Airway epithelial cell (primary cell): ENCODE measurements at places on chromosomes 2 and 18. TPM values are rescaled to one million over a fixed set of nuclear protein-coding genes. Genes with fewer than 3 reads are reported as not detected.

AQP12B gene
- total RNA-seq = not detected in 2 replicates

HOXD11 gene
- total RNA-seq = not detected in 2 replicates

B3GNT7 gene
- 0.28 and 0.85 TPM in 2 replicates for total RNA-seq

TRIM54 gene
- total RNA-seq = not detected in 2 replicates

CEP68 gene
- 5.2 and 6.7 TPM in 2 replicates for total RNA-seq

RUFY4 gene
- total RNA-seq = not detected in 2 replicates

CTNNA2 gene
- not detected in 2 replicates for total RNA-seq

EMILIN1 gene
- 5.8 and 6.1 TPM in 2 replicates for total RNA-seq

TACR1 gene
- not detected in 2 replicates for total RNA-seq

CYTIP gene
- not detected in 2 replicates for total RNA-seq

LIMS2 gene
- total RNA-seq = not detected in 2 replicates

NOL4 gene
- under 0.01 TPM in 1 of 2 replicates, not detected in the other for total RNA-seq

HPCAL1 gene
- total RNA-seq = 37.9 and 40.1 TPM in 2 replicates

SLC11A1 gene
- total RNA-seq = 0.14 TPM in 1 of 2 replicates, not detected in the other

MTX2 gene
- total RNA-seq = 47.7 and 49.8 TPM in 2 replicates

CXCR1 gene
- not detected in 2 replicates for total RNA-seq

ZAP70 gene
- total RNA-seq = not detected in 2 replicates

ANO7 gene
- 0.79 and 1.1 TPM in 2 replicates for total RNA-seq

SCYGR4 gene
- not detected in 2 replicates for total RNA-seq
